ENCODE measurements at places on chromosomes 4 and X. TPM values are rescaled to one million over a fixed set of nuclear protein-coding genes. Genes with fewer than 3 reads are reported as not detected.

GAGE12H gene
- polyA plus RNA-seq = not detected

MAGEA2B gene
- polyA plus RNA-seq = not detected

SLC9B1 gene
- 2.9 TPM for polyA plus RNA-seq

MGAT4D gene
- polyA plus RNA-seq = not detected

DDX53 gene
- polyA plus RNA-seq = not detected

HHIP gene
- polyA plus RNA-seq = 2.4 TPM

IL2 gene
- polyA plus RNA-seq = not detected

TCEAL6 gene
- polyA plus RNA-seq = 0.16 TPM

MAGEA10 gene
- not detected for polyA plus RNA-seq

SGMS2 gene
- 15.1 TPM for polyA plus RNA-seq

RASL11B gene
- 37.3 TPM for polyA plus RNA-seq

DCK gene
- 27.9 TPM for polyA plus RNA-seq

MAGED4B gene
- polyA plus RNA-seq = 87.5 TPM

PRRG3 gene
- polyA plus RNA-seq = 10.1 TPM

ZNF711 gene
- 78.5 TPM for polyA plus RNA-seq

NAP1L5 gene
- polyA plus RNA-seq = 17.4 TPM

Data from left renal cortex interstitium (tissue), 4 donors.